ENCODE measurements at places on chromosomes 12 and 14.

DNA sequence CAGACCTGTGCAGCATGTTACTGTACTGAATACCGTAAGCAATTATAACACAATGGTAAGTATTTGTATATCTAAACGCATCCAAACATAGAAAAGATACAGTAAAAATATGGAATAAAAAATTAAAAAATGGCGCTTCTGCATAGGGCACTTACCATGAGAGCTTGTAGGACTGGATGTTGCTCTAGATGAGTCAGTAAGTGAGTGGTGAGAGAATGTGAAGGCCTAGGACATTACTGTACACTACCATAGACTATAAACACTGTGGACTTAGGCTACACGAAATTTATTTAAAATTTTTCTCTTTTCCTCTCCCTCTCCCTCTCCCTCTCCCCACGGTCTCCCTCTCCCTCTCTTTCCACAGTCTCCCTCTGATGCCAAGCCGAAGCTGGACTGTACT, 194.5 kb upstream of the CDKN3 start:
- no peak for DNase-seq

DNA sequence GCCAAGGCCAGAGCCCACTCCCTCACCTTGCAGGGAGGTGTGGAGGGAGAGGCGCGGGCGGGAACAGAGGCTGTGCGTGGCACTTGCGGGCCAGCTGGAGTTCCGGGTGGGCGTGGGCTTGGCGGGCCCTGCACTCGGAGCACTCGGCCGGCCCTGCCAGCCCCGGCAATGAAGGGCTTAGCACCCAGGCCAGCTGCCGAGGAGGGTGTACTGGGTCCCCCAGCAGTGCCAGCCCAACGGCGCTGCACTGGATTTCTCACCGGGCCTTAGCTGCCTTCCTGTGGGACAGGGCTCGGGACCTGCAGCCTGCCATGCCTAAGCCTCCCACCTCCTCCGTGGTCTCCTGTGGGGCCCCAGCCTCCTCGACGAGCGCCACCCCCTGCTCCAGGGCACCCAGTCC, 107.5 kb downstream of the FAR2 start:
- DNase-seq, result no peak

- no peak for DNase-seq
Observed at GRCh38 chr12:50992819-50993218, 33.4 kb downstream of the SLC11A2 start.

GRCh38 chr12:116406529-116406928, 129.0 kb upstream of the MED13L start:
- peak; percentile 8 for DNase-seq

GRCh38 chr12:4307593-4308333, 13.2 kb upstream of the TIGAR start:
- DNase-seq, result no peak

DNA sequence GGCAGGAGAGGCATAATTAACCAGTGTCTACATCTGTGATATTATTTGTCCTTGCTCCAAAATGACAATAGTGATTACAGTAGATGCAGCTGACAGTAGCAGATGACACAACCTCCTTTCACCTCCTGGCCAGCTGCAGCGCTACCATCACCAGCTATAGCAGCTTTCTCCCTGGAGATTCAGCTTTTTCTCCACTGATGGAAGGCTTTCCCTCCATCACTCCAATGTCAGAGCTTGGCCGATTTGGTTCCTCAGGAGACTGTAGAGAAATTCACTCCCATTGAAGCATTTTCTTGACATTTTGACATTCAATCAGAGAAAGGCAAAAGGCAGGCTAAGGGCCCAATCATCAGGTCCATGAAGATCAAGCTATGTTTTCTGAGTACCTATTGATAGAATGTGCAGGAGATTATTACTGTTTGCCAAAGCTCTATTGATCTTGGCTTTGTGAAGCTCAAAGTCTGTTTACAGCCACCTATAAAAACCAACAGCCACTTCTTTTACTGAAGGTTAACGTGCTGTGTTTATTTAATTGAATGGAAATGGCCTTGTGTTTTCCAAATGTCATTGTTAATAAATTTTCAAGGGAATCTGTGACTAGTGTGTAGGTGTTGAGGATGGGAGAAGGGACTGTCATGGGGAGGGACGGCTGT, 785.1 kb downstream of the DIO2 start:
- no peak for DNase-seq

DNA sequence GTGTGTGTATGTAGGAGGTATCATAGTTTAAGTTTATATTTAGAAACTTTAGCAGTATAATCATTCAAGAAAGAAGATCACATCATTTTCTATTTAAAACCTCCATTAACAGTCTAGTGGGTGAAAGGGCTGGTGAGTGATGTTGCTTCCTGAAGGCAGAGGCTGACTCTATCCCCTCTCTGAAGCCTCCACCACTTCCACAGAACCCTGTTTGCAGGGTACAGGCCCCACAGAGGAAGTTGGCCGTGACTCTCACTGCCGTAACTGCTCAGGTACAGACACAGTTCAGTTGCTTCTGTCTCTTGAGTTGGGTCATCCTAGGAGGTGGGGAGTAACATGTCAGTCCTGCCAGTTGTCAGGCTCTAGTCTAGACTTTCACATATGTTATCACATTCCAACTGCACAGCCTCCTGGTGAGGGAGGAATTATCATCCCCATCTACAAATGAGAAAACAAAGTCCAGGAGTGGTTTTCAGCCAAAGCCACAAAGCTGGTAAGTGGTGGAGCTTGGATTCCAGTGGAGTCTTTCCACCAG, 31.5 kb downstream of the CFL2 start:
- DNase-seq, result no peak

DNA sequence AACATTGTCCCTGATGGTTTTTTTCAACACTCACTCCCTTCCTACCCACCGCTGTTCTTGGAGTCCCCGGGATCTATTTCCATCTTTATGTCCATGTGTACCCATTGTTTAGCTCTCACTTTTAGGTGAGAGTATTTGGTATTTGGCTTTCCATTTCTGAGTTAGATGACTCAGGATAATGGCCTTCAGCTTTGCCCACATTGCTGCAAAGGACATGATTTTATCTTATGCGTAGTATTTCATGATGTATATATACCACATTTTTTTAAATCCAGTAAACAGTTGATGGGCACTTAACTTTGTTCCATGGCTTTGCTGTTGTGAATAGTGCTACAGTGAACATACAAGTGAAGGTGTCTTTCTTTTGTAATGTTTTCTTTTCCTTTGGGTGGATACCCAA, 123.5 kb upstream of the KITLG start:
- DNase-seq, result no peak

GRCh38 chr12:67735868-67736267, 87.3 kb downstream of the DYRK2 start:
- DNase-seq, result no peak

GRCh38 chr12:88153959-88154358, 11.9 kb downstream of the TMTC3 start:
- no peak for DNase-seq

- DNase-seq, result no peak
Observed at GRCh38 chr12:69524755-69525469, 54.7 kb downstream of the FRS2 start.

GRCh38 chr14:35113308-35113950, 8.4 kb downstream of the PPP2R3C start:
- no peak for DNase-seq

- peak; percentile 46 for DNase-seq
Observed at GRCh38 chr14:89214221-89214965, 202.6 kb downstream of the FOXN3 start.

DNA sequence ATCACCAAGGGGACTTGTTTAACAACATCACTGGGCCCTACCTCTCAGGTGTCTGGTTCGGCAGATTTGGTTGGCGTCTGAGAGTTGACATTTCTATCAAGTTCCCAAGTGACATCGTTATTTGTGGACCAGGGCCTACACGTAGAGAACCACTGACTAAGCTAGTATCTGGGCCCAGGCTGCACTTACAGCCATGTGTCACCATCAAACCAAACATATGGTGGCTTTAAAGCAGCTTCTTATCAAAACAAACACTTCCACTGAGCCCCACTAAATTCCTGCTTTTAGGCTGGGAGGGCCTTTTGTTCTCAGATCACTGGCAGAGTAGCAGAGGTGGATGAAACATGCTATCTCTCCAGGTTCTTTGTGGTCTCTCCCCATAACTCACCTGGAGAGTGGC, 220.5 kb downstream of the PELI2 start:
- no peak for DNase-seq

GRCh38 chr12:110348431-110349059, 55.0 kb downstream of the ANAPC7 start:
- DNase-seq, result no peak

DNA sequence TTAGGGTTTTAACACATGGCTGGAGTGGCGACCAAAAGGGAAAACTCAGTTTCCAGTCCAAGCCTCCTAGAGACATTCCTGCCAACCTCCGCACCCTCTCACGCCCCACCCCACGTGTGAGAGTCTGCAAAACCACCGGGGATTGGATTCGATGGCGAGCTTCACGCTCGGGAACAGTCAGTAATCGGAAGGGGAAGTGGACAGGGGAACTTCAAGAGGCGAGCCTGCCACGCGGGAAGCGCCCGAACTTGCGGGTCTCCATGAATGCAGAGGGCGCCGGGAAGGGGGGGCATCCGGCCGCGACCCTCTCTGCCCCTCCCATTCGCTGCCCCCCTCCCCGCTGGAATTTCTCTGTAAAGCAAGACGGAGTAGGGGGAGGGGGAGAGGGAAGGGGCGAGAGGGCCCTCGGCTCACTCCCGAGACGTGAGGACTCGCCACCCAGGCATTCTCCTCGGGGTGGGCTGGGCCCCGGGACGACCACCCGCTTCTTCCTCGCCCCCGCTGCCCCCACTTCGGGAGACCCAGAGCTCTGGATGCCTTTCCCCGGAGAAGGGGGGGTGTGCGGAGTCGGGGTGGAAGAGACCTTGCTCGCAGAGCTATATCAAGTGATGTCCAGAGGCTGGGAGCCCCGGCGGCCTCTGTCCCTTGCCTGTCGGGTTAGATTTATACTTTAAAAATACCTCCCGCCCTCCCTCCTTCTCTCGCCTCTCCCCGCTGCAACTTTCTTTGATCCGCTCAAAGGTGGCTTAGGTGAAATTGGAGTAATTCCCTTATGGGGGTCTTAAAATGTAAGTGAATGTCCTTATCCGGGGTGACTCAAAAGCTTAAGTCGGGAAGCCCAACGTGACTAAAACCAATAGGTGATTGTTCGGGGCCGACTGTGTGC, 2.5 kb upstream of the CCND2 start:
- DNase-seq, result peak; percentile 66

GRCh38 chr14:76056128-76056527, 70.6 kb downstream of the IFT43 start:
- DNase-seq, result no peak

DNA sequence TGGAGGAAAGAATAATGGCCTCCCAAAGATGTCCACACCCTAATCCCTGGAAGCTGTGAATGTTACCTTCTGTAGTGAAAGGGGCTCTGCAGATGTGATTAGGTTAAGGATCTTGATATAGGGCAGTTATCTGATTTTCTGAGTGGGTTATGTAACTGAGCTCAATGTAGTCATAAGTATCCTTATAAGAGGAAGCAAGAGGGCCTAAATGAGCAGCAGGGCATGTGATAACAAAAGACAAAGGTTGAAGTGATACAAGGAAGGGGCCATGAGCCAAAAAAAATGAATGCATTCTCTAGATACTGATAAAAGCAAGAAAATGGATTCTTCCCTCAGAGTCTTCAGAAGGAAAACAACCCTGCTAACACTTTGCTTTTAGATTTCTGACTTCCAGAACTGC, 78.8 kb downstream of the OSBPL8 start:
- no peak for DNase-seq

- no peak for DNase-seq
Observed at GRCh38 chr12:116381240-116381743, 103.8 kb upstream of the MED13L start.

- DNase-seq, result no peak
Observed at GRCh38 chr14:28303248-28303647, 463.3 kb upstream of the FOXG1 start.

DNA sequence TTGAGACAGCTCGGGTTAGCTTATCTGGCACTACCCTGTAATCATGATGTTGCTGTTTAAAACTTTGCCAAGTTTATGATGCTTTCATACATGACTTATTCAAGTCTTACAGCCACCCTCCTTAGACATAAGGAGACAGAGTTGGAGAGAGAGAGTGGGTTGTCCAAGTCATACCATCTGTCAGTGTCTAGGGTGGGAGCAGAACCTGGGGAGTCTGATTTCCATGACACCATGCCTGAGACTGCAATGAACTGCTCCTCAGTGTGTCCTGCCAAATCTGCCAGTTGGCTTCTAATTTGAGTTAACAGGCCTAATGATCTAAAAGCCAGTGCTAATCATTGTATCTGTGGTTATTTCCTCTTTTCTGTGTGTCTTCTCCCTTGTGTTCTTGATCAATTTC, 43.7 kb upstream of the PHC1 start:
- DNase-seq, result no peak

GRCh38 chr14:69693145-69693544, 73.8 kb upstream of the SRSF5 start:
- DNase-seq, result no peak

DNA sequence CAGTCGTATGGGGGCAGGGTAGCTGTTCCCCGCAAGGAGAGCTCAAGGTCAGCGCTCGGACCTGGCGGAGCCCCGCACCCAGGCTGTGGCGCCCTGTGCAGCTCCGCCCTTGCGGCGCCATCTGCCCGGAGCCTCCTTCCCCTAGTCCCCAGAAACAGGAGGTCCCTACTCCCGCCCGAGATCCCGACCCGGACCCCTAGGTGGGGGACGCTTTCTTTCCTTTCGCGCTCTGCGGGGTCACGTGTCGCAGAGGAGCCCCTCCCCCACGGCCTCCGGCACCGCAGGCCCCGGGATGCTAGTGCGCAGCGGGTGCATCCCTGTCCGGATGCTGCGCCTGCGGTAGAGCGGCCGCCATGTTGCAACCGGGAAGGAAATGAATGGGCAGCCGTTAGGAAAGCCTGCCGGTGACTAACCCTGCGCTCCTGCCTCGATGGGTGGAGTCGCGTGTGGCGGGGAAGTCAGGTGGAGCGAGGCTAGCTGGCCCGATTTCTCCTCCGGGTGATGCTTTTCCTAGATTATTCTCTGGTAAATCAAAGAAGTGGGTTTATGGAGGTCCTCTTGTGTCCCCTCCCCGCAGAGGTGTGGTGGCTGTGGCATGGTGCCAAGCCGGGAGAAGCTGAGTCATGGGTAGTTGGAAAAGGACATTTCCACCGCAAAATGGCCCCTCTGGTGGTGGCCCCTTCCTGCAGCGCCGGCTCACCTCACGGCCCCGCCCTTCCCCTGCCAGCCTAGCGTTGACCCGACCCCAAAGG, 804 bp downstream of the GAPDH start:
- peak; percentile 61 for DNase-seq

GRCh38 chr12:78209846-78210505, 379.3 kb downstream of the NAV3 start:
- no peak for DNase-seq

DNA sequence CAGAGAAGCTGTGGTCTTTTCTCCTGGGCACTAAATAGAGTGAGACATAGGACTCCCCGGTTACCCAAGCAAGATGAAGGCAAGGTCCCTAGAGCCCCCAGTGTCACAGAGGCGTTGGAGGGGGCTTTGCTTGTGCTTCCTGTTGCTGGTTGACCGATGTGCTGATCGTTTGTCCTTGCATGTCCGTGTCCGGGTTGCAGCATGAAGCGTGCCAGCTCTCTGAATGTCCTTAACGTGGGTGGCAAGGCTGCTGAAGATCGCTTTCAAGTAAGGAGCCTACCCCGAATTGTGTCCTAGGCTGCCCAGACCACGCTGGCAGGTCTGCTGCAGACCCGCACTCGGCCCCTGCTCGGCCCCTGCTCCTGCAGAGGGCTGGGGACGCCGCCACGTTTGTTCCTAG, 23.1 kb downstream of the XRCC3 start:
- no peak for DNase-seq

- no peak for DNase-seq
Observed at GRCh38 chr12:124566997-124567672, at the start of gene NCOR2. TSS of gene NCOR2 (minus strand) at chr12:124567612. CDS start at chr12:124495251, 72,361 bp downstream.

Measured in C1 segment of cervical spinal cord (tissue), 14 donors.